Spinal cord (tissue), 10 donors: ENCODE measurements at places on chromosomes 6 and 20.

DNA sequence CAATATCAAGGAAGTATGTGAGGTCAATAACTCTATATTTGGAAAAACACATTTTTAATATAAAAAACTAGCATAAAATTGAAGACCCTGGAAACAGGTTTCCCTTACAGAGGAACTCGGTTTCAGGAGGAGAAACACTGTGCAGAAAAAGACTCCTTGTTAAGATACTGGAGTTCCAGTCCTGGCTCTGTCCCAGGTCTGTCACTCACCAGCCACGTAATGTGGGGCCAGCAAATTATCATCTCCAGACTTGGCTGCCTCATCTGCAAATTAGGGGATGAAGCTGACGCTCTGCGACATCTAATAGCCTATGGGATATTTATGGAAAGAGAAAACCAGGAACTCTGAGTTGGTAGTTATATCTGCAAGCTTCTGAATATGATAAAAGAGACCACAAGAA, 702.7 kb downstream of the EPHA7 start:
- DNase-seq: no peak

DNA sequence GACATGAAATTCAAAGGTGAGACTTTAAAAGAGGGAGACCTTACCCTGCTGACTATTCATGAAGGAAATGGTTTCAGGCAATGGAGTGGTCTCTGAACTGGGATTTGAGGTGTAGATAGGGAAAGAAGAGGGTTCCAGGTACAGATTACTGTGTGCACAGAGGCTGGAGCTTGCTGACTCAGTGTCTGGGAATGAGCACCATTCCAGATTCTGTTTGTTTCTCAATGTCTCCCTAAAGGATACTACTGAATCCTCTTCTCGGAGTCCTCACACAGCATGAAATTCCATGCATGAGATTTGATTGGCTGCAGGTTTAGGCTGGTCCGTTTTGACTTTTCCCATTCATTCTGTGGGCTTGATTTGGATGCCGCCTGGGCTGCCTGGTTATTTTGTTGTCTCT, 49.0 kb downstream of the PPP1R14C start:
- DNase-seq: no peak

DNA sequence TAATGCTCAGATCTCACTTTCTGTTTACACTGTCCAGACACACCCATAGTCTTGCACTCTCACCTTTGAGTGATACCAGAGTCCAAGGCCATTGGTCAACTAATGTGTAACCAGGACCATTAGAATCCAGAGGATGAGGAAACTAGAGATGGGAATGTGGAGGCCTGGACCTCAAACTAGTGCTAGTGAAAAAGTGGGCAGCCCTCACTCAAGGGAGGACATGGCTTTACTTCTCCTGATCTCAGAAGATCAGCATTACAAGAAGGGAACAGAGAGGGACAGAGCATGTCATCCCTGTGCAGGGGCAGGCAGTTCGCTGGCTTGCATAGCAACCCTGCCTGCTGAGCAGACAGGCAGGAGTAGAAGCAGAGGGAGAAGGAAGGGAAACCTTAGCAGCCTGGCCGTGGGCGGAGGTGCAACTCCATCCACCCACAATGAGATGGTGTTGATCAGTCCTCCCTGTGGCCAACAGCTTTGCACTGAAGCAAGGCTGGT, 22.6 kb upstream of the XRN2 start:
- DNase-seq: no peak

DNA sequence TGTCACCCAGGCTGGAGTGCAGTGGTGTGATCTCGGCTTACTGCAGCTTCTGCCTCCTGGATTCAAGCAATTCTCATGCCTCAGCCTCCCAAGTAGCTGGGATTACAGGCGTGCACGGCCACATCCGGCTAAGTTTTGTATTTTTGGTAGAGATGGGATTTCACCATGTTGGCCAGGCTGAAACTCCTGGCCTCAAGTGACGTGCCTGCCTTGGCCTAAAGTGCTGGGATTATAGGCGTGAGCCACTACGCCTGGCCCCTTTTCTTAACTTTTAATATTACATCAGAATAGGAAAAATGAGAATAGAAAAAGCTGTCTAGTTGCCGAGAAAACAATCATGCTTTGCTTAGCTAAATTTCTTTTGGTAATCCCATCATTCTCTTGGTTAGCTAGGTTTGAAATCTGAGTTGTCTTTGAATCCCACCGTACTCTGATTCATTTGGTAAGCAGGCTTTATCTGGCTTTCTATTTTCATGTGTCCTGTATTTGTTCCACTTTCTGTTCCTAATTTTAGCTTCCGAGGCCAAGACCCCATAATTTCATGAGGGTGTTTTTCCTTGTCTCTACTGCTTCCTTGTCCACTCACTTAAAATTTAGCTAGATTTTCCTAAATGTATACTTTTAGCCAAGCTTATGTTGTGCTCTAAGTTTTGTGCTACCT, 83.5 kb downstream of the NCOA3 start:
- DNase-seq: no peak

- DNase-seq: no peak
Observed at GRCh38 chr6:129920103-129920798, 59.1 kb upstream of the TMEM244 start.

- no peak for DNase-seq
Observed at GRCh38 chr6:75604294-75604693, 2.6 kb downstream of the SENP6 start.

DNA sequence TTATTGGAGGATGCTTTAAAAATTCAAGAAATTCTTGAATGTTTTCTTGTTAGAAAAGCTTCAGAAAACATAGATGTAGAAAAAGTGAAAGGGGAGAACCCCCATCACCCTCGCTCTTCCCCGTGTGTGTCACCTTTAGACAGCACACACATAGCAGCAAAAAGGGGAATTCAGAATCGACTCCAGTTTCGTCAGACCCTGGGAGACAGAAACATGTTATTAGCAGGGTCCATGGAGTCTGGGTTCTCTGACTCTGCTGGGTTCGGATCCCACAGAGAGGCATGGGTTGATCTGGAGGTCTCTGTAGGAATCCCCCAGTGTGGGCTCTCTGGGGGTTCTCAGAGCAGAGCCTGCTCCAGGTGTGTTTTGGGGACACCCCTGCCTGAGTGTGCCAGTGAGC, 43.7 kb downstream of the ARHGAP40 start:
- DNase-seq: no peak

DNA sequence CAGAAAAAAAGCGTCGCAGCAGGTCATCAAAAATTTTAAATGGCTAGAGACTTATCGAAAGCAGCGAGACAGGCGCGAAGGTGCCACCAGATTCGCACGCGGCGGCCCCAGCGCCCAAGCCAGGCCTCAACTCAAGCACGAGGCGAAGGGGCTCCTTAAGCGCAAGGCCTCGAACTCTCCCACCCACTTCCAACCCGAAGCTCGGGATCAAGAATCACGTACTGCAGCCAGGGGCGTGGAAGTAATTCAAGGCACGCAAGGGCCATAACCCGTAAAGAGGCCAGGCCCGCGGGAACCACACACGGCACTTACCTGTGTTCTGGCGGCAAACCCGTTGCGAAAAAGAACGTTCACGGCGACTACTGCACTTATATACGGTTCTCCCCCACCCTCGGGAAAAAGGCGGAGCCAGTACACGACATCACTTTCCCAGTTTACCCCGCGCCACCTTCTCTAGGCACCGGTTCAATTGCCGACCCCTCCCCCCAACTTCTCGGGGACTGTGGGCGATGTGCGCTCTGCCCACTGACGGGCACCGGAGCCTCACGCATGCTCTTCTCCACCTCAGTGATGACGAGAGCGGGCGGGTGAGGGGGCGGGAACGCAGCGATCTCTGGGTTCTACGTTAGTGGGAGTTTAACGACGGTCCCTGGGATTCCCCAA, at the start of gene EEF1A1:
EEF1A1 (minus strand) TSS at position 345 of the 663 bp plus-strand sequence. CDS start 1,006 bp downstream, outside the sequence.
- DNase-seq: peak; percentile 100

DNA sequence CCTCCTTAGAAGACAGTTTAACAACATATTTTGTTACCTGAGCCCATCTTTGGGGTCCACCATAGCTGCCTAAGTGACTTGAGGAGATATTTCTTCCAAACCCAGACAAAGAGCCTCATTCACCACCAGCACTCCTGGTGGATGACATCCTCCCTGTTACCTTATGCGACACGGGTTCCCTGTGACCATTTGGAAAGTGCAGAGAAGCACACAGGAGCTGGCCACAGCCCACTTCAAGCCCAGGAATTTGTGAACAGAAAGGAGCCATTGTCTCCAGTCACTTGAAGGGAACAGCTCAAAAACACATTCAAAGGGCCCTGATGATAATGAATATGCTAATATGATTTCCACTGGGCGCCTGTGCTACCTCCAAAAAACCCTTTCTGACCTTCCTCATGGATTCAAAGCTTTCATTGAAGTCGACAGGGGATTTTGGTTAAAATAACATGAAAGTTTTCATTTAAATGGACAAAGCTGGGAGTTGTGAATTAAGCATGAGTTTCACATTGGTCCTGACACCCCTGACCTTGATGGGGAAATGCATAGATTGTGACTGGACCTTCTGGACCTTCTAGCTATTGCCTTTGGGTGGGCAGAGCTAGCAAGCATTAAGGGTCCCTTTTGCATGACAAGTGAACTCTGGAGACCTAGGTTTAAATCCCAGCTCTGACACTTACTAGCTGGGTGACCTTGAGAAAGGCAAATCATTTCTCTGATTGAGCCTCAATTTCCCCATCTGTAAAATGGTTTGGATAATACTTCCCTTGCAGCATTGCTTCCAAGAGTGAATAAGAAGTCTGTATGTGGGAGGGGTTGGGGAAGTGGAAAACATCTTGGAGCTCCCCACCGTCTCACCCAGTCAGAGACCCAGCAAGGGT, 83.3 kb upstream of the SIRPA start:
- DNase-seq: no peak

DNA sequence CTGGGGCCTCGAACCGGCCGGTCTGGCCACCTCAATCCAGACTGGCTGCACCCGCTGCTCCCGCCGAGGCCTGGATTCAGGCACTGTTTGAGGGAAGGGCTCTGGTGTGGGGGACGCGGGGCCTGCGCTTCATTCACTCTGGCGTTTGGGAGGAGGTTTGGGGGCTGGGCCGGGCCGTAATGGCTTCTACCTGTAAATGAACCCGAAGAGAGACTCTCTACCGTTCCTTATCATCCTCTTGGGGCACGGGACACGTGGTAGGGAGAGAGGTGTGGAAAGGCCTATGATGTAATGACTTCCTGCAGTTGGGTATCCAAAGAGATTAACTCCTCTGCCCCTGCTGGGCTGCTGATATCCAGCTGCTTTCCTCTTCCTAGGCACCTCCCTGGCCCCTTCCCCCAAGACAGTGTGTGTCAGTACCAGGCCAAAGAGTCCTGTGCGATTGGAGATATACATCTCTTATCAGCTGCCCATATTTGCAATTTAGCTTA, 1.8 kb downstream of the FOXO3 start:
- DNase-seq: no peak

DNA sequence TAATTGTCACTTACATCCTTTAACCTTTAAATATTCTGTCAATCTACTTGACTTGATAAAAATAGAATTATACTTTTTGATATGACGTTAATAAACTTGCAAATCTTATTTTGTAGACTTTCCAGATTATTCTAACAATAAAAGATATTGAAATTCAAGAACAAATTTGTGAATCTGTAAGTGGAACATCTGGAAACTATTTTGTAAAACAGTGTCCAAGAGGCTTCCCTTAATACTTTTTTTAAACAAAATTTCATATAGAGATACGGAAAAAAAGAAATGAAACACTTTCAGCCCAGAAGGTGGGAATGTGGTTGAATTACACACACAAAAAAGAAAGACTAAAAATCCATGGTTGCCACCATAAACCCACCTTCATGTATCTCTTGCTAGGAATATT, 174.4 kb downstream of the COL19A1 start:
- DNase-seq: no peak

- no peak for DNase-seq
Observed at GRCh38 chr6:3962291-3963280, 113.4 kb downstream of the FAM50B start.

DNA sequence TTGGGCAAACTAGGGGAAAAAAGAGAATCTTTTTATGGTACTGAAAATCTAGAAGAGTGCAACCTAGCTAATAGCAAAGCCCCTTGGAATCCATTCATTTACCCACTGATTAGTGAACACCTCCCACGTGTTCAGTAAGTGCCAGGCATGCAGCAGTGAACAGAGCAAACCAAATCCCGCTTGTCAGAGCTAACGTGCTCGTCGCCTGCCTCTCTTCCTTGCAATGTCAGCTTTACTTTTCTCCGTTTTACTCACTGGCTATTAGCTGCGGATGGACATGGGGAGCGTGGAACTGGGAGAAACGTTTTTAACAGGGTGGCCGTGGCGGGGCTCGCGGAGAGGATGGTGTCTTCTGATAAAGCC, 120.4 kb downstream of the SYNDIG1 start:
- peak; percentile 12 for DNase-seq

GRCh38 chr6:106279179-106279578, 46.4 kb downstream of the ATG5 start:
- DNase-seq: no peak

DNA sequence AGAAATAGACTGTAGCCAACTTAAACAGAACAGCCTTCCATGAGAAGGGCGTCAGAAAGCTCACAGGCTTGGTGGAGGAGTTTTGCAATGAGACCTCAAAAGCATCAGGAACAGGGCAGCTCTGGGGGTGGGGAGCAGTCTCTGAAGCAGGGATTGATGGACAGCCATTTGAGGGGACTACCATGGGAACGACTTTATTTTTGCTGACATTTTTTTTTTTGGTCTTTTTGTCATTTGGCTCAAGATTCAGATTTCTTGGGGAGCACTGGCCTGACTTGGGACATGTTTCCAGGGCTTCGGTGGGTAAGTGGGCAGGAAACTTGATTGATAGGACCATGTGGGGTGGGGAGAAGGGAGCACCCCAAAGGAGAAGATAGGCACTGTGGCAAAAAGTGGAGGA, 32.1 kb upstream of the SCP2D1 start:
- DNase-seq: no peak

DNA sequence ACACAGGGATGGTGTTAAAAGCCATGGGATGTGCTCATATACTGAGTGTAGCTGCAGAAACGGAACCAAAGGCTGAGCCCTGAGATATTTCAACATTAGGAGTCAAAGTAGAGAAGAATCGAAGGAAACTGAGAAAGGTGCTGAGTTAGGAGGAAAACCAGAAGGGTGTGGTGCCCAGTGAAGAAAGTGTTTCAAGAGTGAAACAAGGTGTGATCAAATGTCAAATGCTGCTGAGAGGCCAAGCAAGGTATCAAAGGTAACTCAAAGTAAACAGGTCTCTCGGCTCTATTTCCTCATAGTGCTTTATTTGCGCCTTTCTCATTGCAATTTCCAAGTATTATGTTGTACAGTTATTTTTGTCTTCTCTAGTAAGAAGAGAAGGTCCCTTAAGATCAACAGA, 94.1 kb downstream of the PRDM1 start:
- no peak for DNase-seq
